ENCODE measurements at places on chromosomes 3 and 15. TPM values are rescaled to one million over a fixed set of nuclear protein-coding genes. Genes with fewer than 3 reads are reported as not detected.

The MYD88 gene
- polyA plus RNA-seq, result 34.4 TPM

DNA sequence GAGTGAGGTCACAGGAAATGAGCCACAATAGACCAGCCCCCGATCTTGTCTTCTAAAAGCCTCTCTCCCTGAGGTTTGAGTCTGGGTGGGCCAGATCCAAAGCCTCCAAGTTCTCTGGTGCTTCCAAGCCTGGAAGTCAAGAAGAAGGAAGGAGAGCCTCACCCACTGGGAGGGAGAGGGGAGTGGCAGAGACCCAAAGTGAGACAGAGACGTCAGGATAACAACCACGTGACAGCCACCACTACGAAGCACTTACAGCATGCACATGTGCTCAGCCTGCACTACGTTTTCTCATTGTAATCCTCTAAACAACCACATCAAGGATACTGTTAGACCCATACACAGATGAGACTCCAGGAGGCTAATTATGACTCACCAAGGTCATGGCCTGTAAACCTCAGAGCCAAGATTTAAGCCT lies 197.3 kb upstream of the LINGO1 start:
- no peak overlapping the region for H3K27ac ChIP-seq
- peak; percentile 62 for DNase-seq
- H3K4me1 ChIP-seq, result no peaks in the 10 kb centered on the region

DNA sequence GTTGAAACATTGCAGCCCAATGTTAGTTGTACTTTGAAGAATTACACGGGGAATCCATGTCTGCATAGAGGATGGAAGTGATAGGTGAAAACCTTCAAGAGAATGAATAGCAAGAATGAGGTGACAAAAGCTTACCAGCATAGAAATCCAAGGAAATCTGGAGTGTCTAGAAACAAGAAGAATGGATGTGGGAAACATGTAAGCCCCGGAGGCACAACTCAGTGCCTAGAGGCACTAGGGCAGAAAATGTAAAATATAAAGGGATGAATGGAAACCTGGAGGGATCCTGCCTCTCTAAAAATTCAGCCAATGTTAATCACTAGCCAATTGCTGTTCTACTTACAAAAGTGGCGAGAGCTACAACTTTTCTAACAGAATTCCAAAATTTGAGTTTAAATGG lies 619.0 kb downstream of the TBL1XR1 start:
- H3K4me3 ChIP-seq, result no peak overlapping the region
- no peaks in the 10 kb centered on the region for H3K27me3 ChIP-seq
- H3K36me3 ChIP-seq, result no peaks in the 10 kb centered on the region
- H3K27ac ChIP-seq, result no peak overlapping the region

- no peak for DNase-seq
- no peaks in the 10 kb centered on the region for H3K27me3 ChIP-seq
- H3K36me3 ChIP-seq, result no peaks in the 10 kb centered on the region
- no peaks in the 10 kb centered on the region for H3K4me1 ChIP-seq
- H3K4me3 ChIP-seq, result no peak overlapping the region
Measured at GRCh38 chr3:52038227-52038626, 18.1 kb downstream of the DUSP7 start.

- H3K4me1 ChIP-seq, result no peaks in the 10 kb centered on the region
- H3K27me3 ChIP-seq, result peaks cover 46% of the 10 kb centered on the region
- no peak overlapping the region for H3K4me3 ChIP-seq
- H3K27ac ChIP-seq, result no peak overlapping the region
Measured at GRCh38 chr3:126124896-126125295, 41.0 kb upstream of the SLC41A3 start.

The PRRT3 gene
- 4.1 TPM for polyA plus RNA-seq

DNA sequence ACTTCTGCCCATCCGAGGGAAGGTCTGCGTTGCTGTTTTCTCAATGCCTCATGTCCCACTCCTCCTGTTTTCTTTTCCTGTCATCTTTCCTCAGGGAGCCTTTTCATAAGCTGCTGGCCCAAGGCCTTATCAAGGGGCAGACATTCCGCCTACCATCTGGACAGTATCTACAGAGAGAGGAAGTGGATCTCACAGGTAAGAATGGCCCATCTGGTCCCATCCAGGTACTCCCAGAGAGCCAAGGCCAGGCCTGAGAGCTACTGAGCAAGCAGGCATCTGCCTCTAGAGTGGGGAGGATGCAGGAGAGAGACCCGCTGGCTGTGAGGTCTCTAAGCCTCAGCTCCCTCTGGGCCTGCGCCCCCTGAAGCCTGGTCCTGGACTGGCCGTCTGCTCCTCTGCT lies 81.5 kb upstream of the LIMD1 start:
- H3K36me3 ChIP-seq, result peaks cover 20% of the 10 kb centered on the region
- H3K27me3 ChIP-seq, result no peaks in the 10 kb centered on the region
- H3K27ac ChIP-seq, result no peak overlapping the region
- DNase-seq, result no peak
- H3K4me3 ChIP-seq, result no peak overlapping the region

- H3K4me3 ChIP-seq, result no peak overlapping the region
- no peaks in the 10 kb centered on the region for H3K36me3 ChIP-seq
- no peaks in the 10 kb centered on the region for H3K27me3 ChIP-seq
- peak; percentile 59 for DNase-seq
Measured at GRCh38 chr3:74630602-74631001, 16.1 kb upstream of the CNTN3 start.

DNA sequence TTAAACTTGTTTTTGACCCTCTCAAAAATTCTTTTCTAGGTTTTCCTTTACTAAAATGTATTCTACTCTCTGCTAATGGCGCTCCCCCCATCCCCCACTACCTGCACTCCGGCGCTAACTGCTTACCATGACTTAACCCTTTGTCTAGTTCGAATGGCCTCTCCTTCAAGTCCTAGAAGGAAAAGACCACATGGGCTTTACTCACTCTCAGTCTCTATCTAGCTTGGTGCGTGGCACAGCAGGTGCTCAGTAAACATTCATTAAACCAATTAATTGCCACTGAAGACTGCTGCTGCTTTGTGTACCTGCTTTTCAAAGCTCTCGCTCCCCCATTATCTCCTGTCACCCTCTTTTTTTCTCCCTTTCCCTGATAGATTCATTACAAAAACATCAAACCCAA lies 457.7 kb upstream of the THRB start:
- no peak for DNase-seq
- no peak overlapping the region for H3K27ac ChIP-seq
- no peaks in the 10 kb centered on the region for H3K27me3 ChIP-seq
- H3K4me3 ChIP-seq, result no peak overlapping the region

GRCh38 chr3:38853011-38853410 lies 37.0 kb upstream of the SCN10A start:
- no peaks in the 10 kb centered on the region for H3K27me3 ChIP-seq
- H3K36me3 ChIP-seq, result no peaks in the 10 kb centered on the region
- no peaks in the 10 kb centered on the region for H3K4me1 ChIP-seq
- DNase-seq, result peak; percentile 25

The RTP4 gene
- not detected for polyA plus RNA-seq

GRCh38 chr15:98896802-98897732 lies 110.5 kb downstream of the PGPEP1L start:
- H3K27me3 ChIP-seq, result no peaks in the 10 kb centered on the region
- DNase-seq, result peak; percentile 100
- no peak overlapping the region for H3K4me3 ChIP-seq
- peaks cover 14% of the 10 kb centered on the region for H3K36me3 ChIP-seq
- peaks cover 48% of the 10 kb centered on the region for H3K4me1 ChIP-seq

The SERPINI2 gene
- polyA plus RNA-seq, result not detected

GRCh38 chr3:140762746-140763145 lies 84.9 kb downstream of the TRIM42 start:
- no peaks in the 10 kb centered on the region for H3K4me1 ChIP-seq
- no peak for DNase-seq
- H3K4me3 ChIP-seq, result no peak overlapping the region
- no peaks in the 10 kb centered on the region for H3K36me3 ChIP-seq
- H3K27ac ChIP-seq, result no peak overlapping the region
- no peaks in the 10 kb centered on the region for H3K27me3 ChIP-seq

Data from IMR-90 (cell line).